Brain pericyte (primary cell): ENCODE measurements at places on chromosomes 11 and 22.

- no peak for DNase-seq
Measured at GRCh38 chr11:84372381-84372950, 1086.3 kb upstream of the CCDC90B start.

GRCh38 chr22:19527861-19528417 is 3.7 kb upstream of the CLDN5 start:
- no peak for DNase-seq

GRCh38 chr11:127017482-127017881 is 16.9 kb upstream of the KIRREL3 start:
- DNase-seq = no peak

GRCh38 chr11:131906963-131907362 is 536.5 kb downstream of the NTM start:
- DNase-seq = no peak

- DNase-seq = no peak
Measured at GRCh38 chr11:29309992-29310391, 706.8 kb downstream of the KCNA4 start.

DNA sequence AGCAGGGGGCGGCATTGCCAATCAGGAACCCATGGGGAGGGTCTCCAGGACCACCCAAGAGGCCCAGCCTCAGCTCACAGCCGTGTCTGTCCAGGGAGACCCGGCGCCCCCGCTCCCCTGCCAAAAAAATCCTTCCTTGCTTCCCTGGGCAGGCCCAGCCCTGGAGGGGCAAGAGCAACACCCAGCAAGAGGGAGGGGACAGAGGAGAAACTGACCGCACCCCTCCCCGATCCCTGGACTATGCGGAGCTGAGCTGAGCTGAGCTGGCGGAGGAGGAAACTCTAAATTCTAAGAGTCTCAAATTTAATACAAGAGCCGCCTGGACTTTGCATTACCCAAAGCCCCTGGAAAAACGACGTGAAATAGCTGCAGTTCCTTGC is 52.0 kb upstream of the SHISAL1 start:
- no peak for DNase-seq

DNA sequence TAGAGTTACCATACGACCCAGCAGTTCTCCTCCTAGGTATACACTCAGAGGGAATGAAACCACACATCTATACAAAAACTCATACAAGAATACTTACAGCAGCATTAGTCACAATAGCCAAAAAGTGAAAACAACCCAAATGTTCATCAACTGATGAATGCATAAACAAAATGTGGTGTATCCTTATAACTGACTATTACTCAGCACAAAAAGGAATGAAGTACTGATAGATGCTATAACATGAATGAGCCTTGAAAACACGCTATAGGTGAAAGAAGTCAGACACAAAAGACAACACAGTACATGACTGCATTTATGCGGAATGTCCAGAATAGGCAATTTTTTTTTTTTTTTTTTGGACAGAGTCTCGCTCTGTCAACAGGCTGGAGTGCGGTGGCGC is 23.1 kb downstream of the NCAPD3 start:
- DNase-seq = no peak

DNA sequence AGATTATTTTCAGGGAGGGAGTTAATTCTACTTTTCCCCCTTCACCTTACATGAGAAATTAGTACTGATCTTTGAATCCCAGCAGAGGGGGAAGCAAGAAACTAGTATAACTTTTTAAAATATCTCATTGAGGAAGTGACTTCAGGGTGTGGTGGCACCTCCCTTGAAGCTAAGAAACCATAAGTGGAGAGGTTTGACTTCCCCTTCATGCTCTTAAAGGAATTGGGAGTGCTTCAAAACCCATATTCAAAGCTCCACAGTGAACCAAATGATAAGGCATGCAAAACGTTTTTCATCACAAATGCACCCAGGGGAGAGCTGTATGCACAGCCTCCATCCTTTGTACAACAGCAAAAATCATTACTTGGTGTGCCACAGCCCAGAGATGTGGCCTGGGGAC is 540 bp downstream of the MS4A14 start:
- DNase-seq = no peak

DNA sequence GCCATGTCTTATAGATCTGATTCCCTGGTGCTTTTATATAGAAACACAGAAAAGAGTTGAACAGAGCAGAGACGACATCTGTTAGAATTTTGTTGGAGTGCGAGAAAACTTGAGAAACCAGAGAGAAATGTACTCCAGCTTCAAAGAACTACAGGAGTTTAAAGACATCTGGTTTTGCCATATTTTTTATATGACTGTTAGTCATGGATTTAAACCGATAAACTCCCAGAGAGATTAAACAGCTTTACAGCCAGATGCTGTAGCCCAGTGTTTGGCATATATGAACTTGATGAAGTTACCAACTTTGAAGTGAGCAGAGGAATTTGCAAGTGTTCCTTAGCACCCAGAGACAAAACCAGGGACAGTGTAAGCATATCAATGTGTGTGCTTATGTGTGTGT is 1083.1 kb downstream of the LRRC4C start:
- no peak for DNase-seq

- DNase-seq = no peak
Measured at GRCh38 chr22:49879871-49880270, 26.2 kb downstream of the ZBED4 start.

DNA sequence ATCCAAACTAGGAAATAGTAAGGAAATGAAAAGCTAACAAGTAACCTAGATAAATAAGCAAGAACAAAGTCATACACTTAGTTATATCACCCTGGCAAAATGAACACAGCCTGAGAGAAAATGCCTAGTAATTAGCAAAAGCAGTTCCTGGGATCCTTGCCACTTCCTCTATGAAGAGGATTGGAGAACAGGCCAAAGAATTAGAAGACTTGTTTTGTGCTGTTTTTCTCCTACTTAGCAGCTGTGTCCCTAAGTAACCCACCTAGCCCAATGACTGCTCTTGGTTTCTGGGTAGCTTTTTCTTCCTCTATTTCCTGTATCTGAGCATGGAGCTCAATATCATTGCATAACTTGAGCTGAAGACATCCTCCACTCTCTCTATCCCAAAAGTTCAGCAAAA is 713.9 kb downstream of the ETS1 start:
- no peak for DNase-seq

- DNase-seq = no peak
Measured at GRCh38 chr11:87634331-87634730, 540.9 kb downstream of the RAB38 start.

- DNase-seq = no peak
Measured at GRCh38 chr11:34405079-34405858, 33.5 kb upstream of the CAT start.

DNA sequence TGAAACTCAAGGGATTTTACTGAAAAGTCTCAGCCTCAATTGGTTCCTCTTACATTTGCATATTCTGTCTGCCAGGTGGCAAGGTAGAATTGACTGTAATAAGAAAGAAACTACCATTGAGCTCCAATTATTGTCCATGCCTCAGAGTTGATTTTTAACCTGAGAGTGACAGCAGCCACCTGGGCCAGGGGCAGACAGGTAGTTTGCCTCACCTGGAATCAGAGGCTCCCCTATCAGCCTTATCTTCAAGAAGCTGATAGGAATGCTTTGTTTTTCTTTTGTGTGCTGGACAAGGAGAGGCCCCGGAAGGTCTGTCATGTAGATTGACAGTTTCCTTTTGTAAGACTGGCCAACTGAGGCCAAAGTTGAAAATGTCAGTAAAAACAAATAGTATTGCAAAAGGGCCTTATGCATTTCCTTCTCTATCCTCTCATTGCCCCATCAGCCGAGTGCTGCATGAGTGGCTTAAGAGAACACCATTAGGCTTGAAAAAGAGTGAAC is 34.1 kb downstream of the CD44 start:
- DNase-seq = no peak

DNA sequence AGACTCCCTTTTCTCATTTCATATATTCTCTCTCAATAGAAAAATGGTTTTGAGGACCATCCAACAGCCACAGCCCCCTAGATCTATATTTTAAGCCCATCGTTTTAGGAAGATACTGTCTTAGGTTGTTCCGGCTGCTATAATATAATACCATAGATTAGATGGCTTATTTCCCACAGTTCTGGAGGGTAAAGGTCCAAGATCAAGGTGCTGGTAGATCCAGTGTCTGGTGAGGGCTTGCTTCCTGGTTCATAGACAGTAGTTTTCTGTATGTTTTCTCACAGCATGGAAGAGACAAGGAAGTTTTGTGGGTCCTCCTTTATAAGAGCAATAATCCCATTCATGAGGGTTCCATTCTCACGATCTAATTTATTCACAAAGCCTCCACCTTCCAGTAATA is 215.1 kb downstream of the AASDHPPT start:
- DNase-seq = no peak

GRCh38 chr11:8309311-8309710 is 45.6 kb upstream of the LMO1 start:
- no peak for DNase-seq

DNA sequence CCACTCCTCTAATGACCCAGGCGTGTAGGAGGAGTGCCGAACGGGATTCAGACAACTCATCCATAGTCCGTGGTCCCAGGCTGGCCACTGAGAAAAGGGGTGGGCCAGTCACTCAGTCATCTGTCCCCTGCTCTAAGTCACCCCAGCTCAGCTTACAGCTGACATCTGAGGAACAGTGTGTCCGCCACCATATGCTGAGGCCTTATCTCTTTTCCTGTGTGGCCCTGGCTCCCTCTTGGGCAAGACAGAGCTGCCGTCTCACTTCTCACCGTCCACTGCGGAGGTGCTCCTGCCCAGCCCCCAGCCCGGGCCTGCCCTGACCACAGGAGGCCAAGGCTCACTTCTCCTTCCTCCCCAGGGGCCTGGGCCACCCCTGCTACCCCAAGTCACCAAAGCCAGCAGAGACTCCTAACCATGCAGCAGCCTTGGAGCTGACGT is 6.8 kb downstream of the CCDC86 start:
- no peak for DNase-seq

DNA sequence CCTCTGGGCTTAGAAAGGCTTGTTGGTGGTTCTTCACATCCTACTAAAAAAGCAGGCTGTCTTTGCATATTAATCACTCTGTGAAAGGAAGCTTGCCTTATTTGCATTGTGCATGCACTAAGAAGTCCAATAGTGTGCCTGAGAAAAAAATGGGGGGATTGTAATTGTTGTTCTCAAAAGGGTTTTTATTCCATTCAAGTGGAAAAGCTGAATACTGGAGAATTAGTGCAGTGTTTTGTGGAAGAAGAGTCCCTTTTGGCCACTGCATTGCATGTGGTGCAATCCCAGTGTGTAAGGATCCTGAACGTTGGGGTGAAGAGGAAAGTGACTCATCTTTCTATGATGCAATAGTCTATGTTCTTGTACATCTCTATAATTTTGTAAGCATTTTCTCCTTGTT is 16.5 kb downstream of the NCAM1 start:
- no peak for DNase-seq

DNA sequence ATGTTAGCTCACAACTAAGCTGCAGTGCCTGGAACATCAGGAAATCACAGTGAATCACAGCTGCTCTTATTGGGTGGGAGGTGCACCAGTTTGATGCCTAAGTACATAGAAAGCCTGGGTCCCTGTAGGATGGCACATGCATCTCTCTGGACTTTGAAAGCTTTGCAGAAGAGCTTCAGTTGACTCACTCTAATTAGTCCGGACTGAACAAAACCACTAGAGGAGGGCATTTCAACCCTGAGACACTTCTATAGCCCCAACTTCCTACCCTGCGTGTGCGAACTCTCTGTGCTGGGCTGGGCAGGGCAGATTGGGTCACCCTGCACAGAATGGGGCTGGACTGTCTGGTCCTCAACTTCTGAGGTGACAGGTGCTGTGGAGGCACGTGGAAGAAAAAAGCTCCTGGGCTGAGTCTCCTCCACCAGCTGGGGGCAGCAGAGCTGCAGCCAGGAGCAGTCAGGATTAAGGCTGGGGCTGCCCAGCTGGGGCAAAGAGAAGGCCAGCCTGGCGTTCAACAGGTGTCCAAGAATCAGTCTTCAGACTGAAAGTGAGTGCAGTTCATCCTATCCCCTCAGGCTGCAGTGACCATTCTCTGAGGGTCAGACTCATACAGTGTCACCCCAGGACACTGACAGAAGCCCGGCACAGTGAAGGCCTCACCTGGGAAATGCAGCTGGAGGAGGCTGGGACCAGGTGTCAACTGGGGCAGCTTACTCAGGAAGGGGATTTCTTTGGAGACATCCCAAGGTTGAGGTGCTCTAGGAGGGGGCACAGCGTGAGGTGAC is 22.1 kb downstream of the GGTLC2 start:
- no peak for DNase-seq

DNA sequence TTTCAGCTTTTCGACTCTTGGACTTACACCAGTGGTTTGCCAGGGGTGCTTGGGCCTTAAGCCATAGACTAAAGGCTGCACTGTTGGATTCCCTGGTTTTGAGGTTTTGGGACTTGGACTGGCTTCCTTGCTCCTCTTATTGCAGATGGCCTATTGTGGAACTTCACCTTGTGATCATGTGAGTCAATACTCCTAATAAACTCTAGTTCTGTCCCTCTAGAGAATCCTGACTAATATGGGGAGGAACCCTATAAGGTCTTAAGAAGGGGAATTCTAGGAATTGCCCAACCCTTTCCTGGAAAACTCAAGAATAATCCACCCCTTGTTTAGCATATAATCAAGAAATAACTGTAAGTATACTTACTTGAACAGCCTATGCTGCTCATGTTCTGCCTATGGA is 491.8 kb downstream of the TMEM135 start:
- DNase-seq = no peak

DNA sequence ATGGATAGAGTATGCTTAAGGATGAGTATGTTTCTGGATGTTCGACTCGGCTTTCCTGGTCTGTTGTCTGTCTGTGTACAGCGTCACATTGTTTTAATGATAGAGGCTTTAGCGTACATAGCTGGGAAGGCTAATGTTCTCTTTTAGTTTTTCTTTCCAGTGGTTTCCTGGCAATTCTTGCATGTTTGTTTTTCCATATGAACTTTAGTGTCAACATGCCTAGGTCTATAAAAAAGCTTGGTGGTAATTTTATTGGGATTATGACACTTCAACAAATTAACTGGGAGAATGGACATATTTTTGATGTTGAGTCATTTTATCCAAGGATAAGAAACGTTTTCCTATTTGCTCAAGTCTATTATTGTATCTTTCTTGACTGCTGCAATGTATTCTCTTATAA is 17.6 kb downstream of the F2 start:
- DNase-seq = no peak

GRCh38 chr11:130383344-130384211 is 44.8 kb downstream of the ADAMTS8 start:
- peak; percentile 79 for DNase-seq

DNA sequence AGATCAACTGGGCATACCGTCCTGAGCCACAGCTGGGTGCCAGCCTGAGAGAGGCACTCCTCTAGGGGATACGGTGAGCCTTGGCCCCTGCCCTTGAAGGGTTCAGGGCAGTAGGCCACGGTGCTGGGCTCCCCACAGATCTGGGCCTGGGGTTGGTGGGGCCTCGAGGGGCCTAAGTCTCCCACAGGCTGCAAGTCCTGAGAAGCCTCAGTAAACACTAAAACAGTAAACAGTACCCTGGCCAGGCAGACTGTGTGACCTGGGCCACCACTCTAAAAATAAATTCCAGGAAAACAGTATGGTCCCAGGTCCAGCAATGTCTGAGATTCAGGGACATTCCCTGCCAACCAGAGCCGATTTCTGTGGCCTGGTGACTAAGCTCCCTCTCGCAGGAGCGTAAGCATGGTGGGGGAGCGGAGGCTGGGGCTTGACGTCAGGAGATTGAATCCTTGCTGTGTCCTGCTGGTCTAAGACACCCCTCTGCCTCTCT is 2.3 kb upstream of the RHOD start:
- no peak for DNase-seq
